ENCODE measurements at places on chromosomes 6 and 20.
A peak's percentile ranks its signal among the peaks of the same experiment; 100 is the strongest.

GRCh38 chr20:19624221-19624965 lies 133.7 kb upstream of the RIN2 start:
- DNase-seq: no peak

- DNase-seq: peak; percentile 74
Observed at GRCh38 chr6:127342946-127343808, at the start of gene ECHDC1. ECHDC1 (minus strand) TSS chr6:127343609; CDS start chr6:127331028, 12,581 bp downstream.

- DNase-seq: no peak
Observed at GRCh38 chr6:106626485-106626884, 2.8 kb downstream of the RTN4IP1 start.

DNA sequence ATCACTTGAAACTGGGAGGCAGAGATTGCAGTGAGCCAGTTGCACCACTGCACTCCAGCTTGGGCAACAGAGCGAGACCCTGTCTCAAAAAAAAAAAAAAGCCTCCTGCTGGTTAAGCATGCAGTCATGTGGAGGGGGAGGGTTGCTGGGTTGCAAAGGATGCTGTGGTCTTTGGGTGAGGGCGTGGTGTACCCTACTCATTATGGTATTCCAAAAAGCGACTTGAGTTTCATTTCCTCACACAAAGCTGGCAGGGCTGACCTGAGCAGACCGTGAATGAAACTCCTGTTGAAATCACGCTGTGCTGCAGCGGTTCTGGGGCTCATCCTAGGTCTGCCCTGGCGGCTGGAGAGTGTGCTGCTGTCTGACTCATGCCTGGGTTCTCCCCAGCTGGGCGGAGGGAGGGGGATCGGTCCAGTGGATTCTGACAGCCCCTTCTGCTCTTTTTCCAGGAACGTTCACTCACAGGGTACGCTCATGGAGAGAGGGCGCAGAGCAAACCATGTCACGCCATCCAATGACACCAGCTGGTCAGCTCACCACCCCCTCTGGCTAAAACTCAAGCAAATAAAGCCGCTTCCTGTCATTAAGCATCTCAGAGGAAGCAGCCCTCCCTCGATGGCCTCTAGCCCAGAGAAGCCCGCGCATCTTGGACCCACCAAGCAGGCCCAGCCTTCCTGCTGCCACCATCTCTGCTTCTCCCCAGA lies 166.2 kb downstream of the SCML4 start:
- DNase-seq: no peak

DNA sequence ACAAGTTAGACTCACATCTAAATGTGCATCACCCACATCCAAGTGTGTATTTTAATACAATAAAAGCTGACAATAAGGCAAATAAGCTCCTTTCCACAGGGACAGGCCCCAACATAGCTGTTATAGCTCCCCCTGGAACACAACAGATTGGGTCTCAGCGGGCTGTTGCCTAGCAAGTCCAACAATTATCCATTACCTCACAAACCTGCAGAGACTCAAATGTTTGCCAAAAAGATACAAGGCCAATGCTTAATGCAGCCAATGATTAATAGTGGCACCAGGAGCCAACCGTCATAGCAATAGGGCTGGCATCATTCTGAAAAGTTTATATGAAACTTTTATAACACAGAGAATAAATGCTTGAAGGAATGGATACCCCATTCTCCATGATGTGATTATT lies 35.7 kb downstream of the EPB41L2 start:
- DNase-seq: no peak

- DNase-seq: no peak
Observed at GRCh38 chr6:115363379-115363778, 697.3 kb downstream of the FRK start.

DNA sequence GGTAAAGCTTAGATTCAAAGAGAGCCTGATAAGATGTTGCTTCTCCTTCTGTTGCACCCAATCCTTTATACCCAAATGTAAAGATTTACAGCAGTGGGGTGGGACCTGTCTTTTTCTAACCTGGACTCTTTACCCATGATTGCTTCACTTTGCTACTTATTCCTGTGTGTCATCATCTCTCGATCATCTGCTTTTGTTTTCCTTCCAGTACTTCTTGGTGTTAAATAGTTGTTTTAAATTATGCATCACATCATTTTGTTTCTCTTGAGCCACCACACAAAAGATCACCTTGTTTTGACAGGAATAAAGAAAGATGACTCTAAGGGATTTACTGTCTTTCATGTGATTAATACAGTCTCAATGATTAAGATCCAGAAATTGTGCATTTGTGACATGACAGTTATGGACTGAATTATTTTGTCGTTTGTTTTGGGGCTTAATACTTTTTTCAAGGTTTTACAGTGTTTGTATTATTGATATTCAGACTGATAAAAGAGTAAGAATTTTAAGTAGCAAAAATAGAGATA lies 123.1 kb downstream of the CDKAL1 start:
- no peak for DNase-seq

DNA sequence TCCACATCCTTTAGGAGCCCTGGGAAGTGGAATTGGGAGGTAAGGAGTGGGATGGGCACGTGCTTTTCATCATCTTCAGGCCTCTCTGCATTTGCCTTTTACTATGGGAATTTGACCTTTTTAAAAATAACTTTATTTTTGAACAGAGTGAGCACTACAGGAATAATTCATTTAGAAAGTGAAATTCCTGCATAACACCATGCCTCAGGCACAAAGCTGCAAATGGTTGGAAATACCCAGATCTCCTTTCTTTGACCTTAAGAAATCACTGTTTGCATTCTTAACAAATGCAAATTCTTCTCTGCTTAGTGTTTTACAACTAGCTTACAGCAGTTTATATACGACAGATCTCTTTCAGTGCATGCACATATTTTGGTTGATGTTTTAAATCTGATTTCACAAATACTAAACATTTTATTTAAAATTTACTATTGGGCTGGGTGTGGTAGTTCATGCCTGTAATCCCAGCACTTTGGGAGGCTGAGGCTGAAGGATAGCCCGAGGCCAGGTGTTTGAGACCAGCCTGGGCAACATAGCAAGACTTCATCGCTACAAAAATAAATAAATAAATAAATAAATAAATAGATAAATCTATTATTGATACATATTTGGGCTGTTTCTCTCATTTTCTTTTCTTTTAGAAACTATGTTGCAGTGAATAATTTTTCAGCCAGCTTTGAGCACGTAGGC lies 24.5 kb downstream of the CST8 start:
- no peak for DNase-seq

GRCh38 chr6:41294214-41294872 lies 7.9 kb upstream of the TREM1 start:
- no peak for DNase-seq

- no peak for DNase-seq
Observed at GRCh38 chr6:125477156-125477555, 175.4 kb upstream of the HDDC2 start.

DNA sequence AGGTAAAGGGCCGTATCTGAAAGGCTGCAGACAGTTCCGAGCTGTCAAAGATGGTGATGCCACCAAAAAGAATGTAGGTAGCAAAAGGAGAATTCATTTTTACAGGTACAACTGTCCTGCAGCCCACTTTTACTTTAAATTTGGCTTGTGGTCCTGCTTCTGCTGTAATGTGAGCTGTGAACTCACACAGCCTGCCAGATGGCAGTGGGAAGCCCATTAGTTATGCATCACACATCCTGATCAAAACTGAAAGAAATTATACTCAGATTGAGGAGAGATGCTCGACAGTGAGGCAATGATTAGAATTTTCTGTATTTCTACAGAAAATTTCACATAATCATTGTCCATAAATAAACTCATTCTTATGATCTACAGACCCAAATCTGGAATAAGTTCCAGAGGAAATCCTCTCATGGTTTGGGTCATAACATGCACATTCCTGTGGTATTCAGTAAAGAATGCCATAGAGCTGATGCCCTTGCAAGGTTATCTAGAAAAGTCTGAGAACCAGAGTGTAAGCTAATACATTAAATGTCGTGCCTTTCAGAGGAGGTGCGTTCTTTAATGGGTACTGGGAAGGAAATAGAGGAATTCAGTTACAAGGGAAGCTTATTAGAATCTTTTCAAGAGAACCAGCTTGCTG lies 23.9 kb upstream of the E2F3 start:
- DNase-seq: no peak

GRCh38 chr6:57276946-57277345 lies 40.5 kb upstream of the PRIM2 start:
- DNase-seq: no peak

GRCh38 chr6:16944596-16944995 lies 157.3 kb upstream of the STMND1 start:
- no peak for DNase-seq

DNA sequence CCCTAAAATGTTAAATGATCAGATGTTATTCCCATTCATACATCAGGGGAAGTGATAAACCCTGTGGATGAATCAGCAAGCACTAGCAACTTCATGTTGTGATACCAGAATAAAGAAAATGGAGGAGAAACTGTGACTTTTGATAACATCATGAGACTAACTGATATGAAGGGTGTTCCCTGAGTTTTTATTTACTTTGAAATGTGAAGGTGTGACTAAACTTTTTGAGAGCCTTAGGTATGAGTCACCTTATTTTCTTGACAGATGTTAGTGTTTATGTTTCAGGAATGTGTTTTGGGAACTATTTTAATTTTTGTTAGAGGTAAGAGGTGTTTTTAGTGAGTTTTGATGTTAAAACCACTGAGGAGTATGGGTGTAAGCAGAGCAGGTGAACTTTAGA lies 4.4 kb downstream of the PARD6B start:
- DNase-seq: no peak

DNA sequence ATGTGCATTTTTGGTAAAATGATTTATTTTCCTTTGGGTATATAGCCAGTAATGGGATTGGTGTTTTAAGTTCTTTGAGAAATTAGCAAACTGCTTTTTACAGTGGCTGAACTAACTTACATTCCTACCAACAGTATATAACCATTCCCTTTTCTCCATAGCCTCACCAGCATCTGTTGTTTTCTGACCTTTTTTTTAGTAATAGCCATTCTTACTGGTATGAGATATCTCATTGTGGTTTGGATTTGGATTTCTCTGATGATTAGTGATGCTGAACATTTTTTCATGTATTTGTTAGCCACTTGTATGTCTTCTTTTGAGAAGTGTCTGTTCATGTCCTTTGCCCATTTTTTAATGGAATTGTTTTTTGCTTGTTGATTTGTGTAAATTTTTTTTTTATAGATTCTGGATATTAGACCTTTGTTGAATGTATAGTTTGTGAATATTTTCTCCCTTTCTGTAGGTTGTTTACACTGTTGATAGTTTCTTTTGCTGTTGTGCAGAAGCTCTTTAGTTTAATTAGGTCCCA lies 42.3 kb downstream of the STK4 start:
- no peak for DNase-seq

GRCh38 chr20:38855356-38855755 lies 49.9 kb downstream of the PPP1R16B start:
- peak; percentile 75 for DNase-seq

- DNase-seq: no peak
Observed at GRCh38 chr6:138795809-138796603, at the start of gene ECT2L. ECT2L (plus strand) TSS chr6:138796087; CDS start chr6:138813275, 17,188 bp downstream.

- DNase-seq: no peak
Observed at GRCh38 chr6:34630040-34630439, 66.5 kb downstream of the ILRUN start.

DNA sequence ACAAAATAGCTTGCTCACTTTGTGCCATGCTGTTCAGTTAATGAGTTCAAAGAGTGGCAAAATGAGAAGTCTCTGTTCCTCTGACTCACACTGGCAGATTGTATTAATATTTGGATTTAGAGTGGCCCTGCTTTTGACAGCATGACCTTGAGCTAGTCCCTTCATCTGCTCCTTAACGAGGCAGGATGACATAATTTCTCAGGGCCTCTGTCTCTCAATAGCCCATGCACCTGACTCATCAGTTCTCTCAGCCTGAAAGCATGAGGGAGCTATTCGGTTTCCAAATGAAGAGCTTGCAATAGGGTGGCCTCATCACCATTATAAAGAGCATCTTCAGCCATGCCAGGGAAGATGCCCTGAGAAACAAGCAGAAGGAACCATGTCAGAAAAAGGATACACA lies 38.2 kb downstream of the CAP2 start:
- no peak for DNase-seq

DNA sequence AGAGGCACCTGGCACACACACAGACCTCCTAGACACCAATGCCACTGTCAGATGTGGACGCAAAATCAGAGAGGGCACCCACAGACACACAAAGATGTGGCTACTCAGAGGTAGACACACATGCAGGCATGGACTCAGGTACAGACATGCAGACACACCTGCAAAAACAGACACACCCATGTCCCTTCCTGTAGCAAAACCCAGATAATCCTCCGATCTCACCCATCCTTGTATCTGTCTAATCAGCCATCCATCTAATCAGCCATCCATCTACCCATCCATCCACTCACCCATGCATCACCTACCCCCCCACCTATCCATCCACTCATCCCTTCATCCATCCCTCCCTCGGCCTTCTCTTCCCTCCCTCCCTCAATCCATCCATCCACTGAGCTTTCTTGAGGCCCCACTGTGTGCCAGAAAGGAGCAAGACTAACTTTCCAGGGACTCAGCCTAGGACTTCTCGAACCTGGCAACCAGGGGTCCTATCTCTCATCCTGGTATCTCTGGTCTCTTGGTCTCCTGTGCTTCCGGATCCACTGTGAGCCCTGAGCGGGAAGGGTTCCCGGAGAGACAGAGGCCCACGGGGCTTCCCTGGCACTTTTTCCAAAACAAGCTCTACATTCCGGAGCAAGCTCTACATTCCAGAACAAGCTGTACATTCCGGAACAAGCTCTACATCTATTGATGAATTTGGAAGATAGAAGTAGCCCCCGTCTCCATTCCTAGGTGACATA lies 1.1 kb upstream of the TGM2 start:
- no peak for DNase-seq

DNA sequence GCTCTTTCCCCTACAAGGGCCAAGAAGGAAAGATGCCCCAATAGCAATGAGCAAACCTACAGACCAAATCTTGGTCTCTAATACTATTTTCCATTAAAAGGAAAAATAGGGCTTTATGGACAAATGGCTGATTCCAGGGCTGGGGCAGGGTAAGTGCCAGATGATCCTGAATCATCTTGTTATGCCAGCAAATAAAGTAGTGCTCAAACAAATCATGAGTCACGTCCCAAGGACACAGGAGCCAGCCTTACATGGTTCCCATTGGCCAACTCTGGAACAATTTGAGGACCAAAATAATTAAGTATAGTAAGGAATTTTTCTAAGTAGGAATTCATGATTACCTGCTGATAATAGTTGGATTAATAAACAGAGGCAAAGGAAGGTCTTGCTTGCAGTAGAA lies 53.2 kb upstream of the NKX2-4 start:
- no peak for DNase-seq

DNA sequence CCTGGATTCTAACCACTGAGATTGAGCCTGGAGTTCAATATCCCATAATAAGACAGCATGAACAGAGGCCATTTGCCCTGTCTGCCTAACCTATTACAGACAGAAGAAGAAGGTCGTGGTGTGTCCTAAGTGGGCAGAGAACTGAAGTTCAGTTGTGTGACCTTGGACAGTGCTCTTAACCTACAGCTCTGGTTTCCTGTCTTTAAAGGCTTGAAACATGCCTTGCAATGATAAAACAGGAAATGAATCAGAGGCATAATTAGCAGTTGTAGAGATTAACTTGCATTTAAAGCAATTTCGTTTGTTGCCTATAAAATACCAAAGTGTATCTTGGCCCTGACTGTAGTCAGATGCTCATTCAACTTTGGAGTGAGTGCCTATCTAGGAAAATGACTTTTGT lies 507.2 kb upstream of the CHD6 start:
- no peak for DNase-seq

All from putamen (tissue), 1 donor.